ENCODE measurements at places on chromosomes 6 and 20.

- no peak for DNase-seq
Observed at GRCh38 chr6:6227896-6228295, 92.6 kb downstream of the F13A1 start.

DNA sequence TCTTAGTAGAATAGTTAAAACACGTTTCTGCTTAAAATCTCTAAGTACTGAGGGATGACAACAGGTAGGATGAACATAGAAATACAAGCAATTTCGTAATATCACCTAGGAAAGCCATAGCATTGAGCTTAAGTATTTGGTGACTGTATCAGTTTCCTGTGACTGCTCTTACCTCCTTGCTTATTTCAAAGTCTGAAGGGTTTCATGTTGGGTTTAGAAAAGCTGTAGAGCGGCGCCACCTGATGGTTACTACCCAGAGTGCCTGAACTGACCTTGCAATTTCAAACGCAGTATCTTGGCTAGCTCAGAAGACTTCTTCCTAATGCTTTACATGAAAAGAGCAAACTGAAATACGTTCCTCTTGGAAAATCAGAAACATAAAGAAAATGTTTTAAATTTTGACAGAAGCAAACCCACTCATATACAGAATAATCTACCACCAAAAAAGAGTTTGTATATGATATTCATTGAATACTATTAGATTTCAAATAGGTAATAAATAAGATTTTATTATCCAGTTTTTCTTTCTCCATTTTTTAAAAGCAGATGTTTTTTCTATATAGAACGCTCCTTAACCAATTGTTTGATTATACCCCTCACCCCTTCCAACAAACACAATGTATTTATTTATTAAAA lies 82.3 kb upstream of the RIPOR2 start:
- DNase-seq: peak; percentile 60

GRCh38 chr6:81940451-81940985 lies 188.0 kb upstream of the TENT5A start:
- no peak for DNase-seq

DNA sequence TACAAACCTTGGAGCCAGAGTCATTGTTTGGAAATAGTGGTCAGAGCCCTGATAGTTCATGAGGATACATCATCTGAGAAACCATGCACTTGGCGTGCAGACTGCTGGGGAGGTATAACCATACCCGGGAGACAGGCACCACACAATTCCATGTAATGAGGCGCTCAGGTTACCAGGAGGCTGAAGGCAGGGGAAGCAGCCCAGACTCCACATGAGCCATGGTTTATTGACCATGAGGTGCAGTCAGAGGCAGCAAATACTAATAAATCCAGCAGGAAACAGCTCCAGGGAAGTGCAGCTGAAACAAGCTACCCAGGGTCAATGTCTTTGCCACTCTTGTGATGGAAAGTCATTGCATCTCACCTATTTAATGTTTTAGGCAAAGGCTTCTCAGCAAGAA lies 156.0 kb downstream of the TBC1D7 start:
- no peak for DNase-seq

GRCh38 chr6:108521616-108522107 lies 39.1 kb upstream of the FOXO3 start:
- no peak for DNase-seq

- no peak for DNase-seq
Observed at GRCh38 chr6:97850458-97851212, 567.6 kb upstream of the MMS22L start.
